Cardiac muscle cell (in vitro differentiated cells and primary cell): ENCODE measurements at places on chromosomes 1 and 21. TPM values are rescaled to one million over a fixed set of nuclear protein-coding genes. Genes with fewer than 3 reads are reported as not detected.

Gene KRTAP10-12
- not detected in 2 replicates for total RNA-seq

- H3K4me1 ChIP-seq: peaks cover 44% of the 10 kb centered on the region
- no peak overlapping the region for H3K4me3 ChIP-seq
- peak overlapping the region; percentile 87 for H3K27ac ChIP-seq
- no peak for DNase-seq
- H3K27me3 ChIP-seq: no peaks in the 10 kb centered on the region
Observed at GRCh38 chr1:30962609-30963508, 54.3 kb upstream of the SDC3 start.

Gene FAM72D
- total RNA-seq: 0.14 and 6.4 TPM in 2 replicates

- H3K27ac ChIP-seq: no peak overlapping the region
- no peaks in the 10 kb centered on the region for H3K27me3 ChIP-seq
- no peaks in the 10 kb centered on the region for H3K4me1 ChIP-seq
- no peaks in the 10 kb centered on the region for H3K36me3 ChIP-seq
Observed at GRCh38 chr1:172117800-172118199, 276.5 kb downstream of the DNM3 start.

GRCh38 chr21:28770867-28771661, 221.6 kb downstream of the LTN1 start:
- DNase-seq: peak; percentile 49
- no peaks in the 10 kb centered on the region for H3K36me3 ChIP-seq
- peaks cover 33% of the 10 kb centered on the region for H3K4me1 ChIP-seq

Gene HMGCL
- 45.3 and 47.6 TPM in 2 replicates for total RNA-seq

DNA sequence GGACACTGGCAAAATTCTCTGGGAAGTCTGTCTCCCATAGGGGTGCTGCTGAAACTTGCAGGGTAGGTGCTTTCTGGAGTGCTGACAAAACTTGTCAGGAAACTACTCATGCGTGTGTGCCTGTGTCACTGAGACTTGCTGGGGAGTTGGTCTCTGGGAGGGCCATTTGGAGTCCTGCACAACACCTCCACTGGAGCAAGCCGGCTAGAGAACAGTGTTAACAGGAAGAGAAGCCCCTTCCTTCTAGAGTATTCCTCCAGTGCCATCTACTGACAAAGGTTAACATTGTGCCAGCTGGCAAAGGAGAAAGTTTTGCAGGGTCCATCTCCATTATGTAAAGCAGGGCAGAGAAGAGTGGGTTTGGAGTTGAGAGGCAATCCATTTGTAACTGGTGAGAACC, 30.0 kb downstream of the ZMYM4 start:
- H3K36me3 ChIP-seq: peaks cover 4% of the 10 kb centered on the region
- H3K4me1 ChIP-seq: peaks cover 6% of the 10 kb centered on the region
- no peaks in the 10 kb centered on the region for H3K27me3 ChIP-seq
- peak overlapping the region; percentile 82 for H3K27ac ChIP-seq
- no peak overlapping the region for H3K4me3 ChIP-seq
- DNase-seq: peak; percentile 62

DNA sequence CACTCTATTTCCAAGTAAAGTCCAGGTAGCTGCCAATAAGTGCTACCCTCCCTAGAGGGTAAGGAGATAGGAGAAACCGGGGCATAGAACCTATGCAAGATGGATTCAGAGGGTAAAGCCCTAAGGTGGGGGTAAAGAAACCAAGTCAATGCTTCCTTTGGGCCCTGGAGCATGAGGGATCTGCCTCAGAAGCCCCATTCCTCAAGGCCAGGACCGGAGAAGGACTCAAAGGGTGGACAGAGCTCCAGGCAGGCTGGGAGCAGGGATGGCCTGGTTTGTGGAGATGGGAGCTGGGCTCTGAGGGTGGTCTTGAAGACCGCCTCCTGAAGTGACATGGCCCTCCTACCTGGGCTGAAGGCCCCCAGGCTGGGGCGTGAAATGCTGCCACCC, 3.9 kb downstream of the EPHA2 start:
- H3K27ac ChIP-seq: peak overlapping the region; percentile 11
- H3K27me3 ChIP-seq: no peaks in the 10 kb centered on the region
- DNase-seq: no peak
- peaks cover 48% of the 10 kb centered on the region for H3K4me1 ChIP-seq
- H3K4me3 ChIP-seq: no peak overlapping the region

Gene SPRR2D
- not detected in 2 replicates for total RNA-seq
